MCF 10A (cell line): ENCODE measurements at places on chromosomes 12 and 14. TPM values are rescaled to one million over a fixed set of nuclear protein-coding genes. Genes with fewer than 3 reads are reported as not detected.
A peak's percentile ranks its signal among the peaks of the same experiment; 100 is the strongest.

DNA sequence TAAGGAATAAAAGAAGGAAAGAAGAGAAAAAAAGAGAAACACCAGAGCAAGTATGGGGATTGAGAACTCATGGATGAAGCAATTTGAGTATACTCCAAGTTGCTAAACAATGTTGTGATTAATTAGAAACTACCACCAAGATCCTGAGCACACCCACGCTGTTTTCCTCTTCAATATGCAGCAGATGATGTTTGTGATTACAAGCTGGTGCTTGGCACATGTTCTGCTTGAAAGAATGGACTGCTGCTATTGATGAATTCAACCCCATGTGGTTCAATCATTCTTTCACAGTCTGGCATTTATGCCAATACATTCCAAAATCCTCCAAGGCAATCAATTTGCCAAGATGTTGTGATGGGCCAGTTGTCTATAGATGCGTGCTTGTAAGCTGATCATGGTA is 146.8 kb downstream of the SLC2A13 start:
- no peak overlapping the region for H3K4me3 ChIP-seq
- H3K36me3 ChIP-seq: no peaks in the 10 kb centered on the region
- no peaks in the 10 kb centered on the region for H3K27me3 ChIP-seq
- DNase-seq: no peak
- no peaks in the 10 kb centered on the region for H3K4me1 ChIP-seq

Gene KLRC2
- total RNA-seq: 1.9 and 5.2 TPM in 2 replicates

Gene PRB2
- not detected in 2 replicates for total RNA-seq

DNA sequence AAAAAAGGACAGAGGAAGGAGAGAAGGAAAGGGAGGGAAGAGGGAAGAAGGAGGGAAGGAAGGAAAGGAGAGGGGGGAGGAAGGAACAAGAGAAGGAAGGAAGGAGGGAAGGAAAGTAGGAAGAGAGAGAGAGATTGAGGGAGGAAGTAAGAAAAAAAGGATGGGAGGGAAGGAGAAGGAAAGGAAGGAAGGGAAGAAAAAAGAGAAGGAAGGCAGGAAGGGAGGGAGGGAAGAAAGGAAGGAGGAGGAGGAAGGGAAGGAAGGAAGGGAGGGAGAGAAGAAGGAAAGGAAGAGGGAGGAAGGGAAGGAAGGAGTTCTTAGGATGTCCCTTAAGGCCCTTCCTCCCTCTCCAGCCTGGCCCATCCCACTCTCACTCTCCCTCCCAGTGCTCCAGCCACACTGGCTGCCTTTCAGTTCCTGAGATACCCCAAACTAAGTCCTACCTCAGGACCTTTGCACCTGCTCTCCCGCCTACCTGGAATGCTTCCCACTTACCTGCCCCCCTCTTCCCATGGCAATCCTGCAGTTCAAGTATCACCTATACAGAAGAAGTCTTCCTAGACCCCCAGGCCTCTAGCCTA is 21.7 kb upstream of the MSI1 start:
- H3K27me3 ChIP-seq: peaks cover 38% of the 10 kb centered on the region
- H3K27ac ChIP-seq: no peak overlapping the region
- no peaks in the 10 kb centered on the region for H3K4me1 ChIP-seq
- no peaks in the 10 kb centered on the region for H3K36me3 ChIP-seq
- H3K4me3 ChIP-seq: no peak overlapping the region
- no peak for DNase-seq

- H3K4me3 ChIP-seq: no peak overlapping the region
- H3K4me1 ChIP-seq: no peaks in the 10 kb centered on the region
- DNase-seq: no peak
- H3K27me3 ChIP-seq: peaks cover 9% of the 10 kb centered on the region
Measured at GRCh38 chr14:105060751-105061427, 4.3 kb downstream of the GPR132 start.

DNA sequence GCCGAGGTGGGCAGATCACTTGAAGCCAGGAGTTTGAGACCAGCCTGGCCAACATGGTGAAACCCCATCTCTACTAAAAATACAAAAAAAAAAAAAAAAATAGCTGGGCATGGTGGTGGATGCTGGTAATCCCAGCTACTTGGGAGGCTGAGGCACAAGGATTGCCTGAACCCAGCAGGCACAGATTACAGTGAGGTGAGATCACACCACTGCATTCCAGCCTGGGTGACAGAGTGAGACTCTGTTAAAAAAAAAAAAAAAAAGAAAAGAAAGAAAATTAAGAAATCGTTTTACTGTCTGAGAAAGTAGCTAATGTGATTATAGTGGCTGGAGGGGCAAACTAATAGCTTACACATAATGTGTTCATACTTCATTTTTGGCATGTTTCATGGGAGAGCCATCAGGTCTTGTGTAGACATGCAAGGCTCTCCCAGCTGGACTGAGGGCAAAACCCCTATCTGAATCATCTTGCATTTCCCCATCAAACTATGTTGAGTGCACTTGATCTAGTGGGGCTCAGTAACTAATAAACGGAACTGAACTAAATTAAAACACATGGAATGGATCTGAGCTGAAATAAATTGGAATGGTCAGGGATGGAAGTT is 16.2 kb downstream of the KIF21A start:
- H3K27ac ChIP-seq: peak overlapping the region; percentile 21
- H3K4me1 ChIP-seq: peaks cover 17% of the 10 kb centered on the region
- H3K36me3 ChIP-seq: peaks cover 5% of the 10 kb centered on the region
- peak; percentile 93 for DNase-seq
- no peaks in the 10 kb centered on the region for H3K27me3 ChIP-seq

- H3K36me3 ChIP-seq: no peaks in the 10 kb centered on the region
- no peaks in the 10 kb centered on the region for H3K27me3 ChIP-seq
- no peak overlapping the region for H3K27ac ChIP-seq
- no peak overlapping the region for H3K4me3 ChIP-seq
- no peaks in the 10 kb centered on the region for H3K4me1 ChIP-seq
- no peak for DNase-seq
Measured at GRCh38 chr12:67562513-67563287, 85.8 kb upstream of the DYRK2 start.
